ENCODE measurements at places on chromosomes 5 and 9.

GRCh38 chr5:61918611-61919010 is 387.4 kb upstream of the KIF2A start:
- DNase-seq: no peak

DNA sequence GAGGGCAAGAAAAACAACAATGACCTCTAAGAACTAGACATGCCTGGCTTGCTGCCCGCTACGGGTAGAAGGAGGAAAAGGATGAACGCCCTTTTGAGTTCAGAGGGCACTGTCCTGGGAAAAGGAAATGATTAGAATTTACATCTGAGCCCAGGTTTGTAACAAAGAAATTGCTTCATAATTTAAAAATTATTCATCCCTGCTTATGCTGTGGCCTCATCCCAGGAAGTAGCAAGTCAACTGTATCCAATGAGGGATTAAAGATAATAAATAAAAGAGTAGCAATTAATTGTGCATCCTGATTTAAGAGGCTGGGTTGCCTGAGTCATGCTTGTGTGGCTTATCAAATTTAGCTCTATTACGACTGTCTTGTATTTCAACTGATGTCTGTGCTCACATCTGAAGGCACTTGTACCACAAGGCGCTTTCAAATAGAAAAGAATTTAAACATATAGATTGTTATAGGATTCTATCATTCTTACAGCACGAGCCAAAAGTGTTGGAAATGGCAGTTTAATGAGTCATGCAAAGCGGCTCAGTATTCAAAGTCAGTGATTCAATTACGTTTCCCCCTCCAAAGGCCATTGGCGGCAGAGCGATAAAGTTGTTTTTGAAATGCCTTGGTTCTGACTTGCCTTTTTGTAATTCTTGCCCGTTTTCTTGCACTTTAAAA is 40.0 kb upstream of the DMRT1 start:
- DNase-seq: no peak

- no peak for DNase-seq
Observed at GRCh38 chr5:159775890-159776289, 140.4 kb upstream of the ADRA1B start.

GRCh38 chr5:131209506-131210150 is 38.9 kb downstream of the LYRM7 start:
- peak; percentile 21 for DNase-seq

DNA sequence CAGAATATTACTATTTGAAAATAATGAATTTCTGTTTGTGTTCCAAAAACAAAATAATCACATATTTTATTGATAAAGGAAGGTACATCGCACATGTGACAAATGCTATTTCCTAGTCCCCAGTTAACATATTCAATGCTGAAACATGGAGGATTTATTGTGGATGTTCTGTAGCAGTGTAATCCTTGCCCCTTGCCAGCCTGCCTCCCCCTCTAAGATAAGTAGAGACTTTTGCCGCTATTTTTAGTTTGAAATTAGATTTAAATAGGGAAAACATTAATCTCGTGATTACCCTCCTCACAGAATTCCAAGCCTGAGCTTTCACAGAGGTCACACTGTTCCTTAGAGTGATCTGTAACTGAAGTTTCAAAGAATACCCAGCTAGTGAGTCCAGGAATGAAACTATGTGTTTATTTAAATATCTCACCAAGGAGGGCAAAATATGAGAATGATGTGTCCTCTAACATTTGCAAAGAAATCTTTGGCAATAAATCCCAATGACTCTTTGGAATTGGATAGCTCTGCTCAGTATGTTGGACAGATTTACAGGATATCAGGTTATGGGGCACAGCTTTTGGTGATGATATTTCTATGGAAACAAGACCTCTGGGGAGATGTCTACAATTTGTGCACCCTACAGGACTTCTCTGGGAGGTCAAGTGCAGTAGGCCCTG is 17.3 kb downstream of the CTXN3 start:
- DNase-seq: no peak

Measured in stimulated activated naive CD4-positive, alpha-beta T cell treated with Interleukin-2 at 50 U/mL for 16 hours (primary cell).